Activated CD4-positive, alpha-beta T cell treated with anti-CD3 and anti-CD28 coated beads, Interleukin-2, amount 50 U/mL, for 24 hours (primary cell): ENCODE measurements at places on chromosomes 4 and X.

- no peak for DNase-seq
Observed at GRCh38 chr4:65566473-65566872, 103.8 kb downstream of the EPHA5 start.

- no peak for DNase-seq
Observed at GRCh38 chr4:9953089-9953488, 68.2 kb downstream of the SLC2A9 start.

DNA sequence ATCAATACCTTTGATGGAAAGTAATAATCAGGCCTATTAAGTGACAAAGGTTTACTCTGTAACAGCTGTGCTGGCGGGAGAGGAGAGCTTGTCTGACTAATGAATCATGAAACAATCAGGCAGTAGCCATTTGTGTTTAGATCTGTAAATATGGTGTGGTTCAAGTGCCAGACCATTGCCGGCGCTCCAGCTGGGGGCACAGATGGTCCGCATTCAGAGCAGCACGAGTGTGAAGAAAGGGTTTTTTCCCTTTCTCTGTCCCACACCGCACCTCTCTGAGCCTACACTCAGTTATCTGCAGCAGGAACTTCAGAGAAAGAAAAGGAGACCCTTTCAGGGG lies 111.3 kb upstream of the PAQR3 start:
- DNase-seq, result no peak

GRCh38 chr4:37620176-37620575 lies 66.0 kb downstream of the RELL1 start:
- no peak for DNase-seq

GRCh38 chr4:127782275-127783025 lies at the start of gene HSPA4L:
Gene HSPA4L (plus strand): TSS chr4:127782322. CDS start chr4:127782551, 229 bp downstream.
- DNase-seq, result peak; percentile 20

GRCh38 chr4:108777388-108777787 lies 14.5 kb upstream of the ETNPPL start:
- no peak for DNase-seq

- DNase-seq, result no peak
Observed at GRCh38 chr4:156578713-156579112, 392.9 kb downstream of the PDGFC start.

- no peak for DNase-seq
Observed at GRCh38 chr4:622996-623913, 2.1 kb upstream of the PDE6B start.

DNA sequence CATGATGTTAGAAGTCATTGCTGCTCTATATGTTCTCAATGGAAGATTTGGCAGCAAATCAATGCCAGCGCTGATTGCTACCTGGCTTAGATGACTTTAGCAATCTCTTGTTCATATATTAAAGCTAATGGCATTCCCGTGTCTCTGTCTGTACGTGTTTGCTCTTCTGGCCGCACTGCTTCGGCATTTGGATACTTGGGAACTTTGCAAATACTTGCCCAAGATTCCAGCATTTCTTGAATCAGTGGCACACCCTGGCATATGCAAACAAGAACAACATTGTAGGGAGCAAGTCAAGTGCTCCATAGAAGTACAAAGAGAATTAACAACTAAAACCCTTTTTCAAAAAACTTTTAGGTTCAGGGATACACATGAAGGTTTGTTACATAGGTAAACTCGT lies 128.9 kb upstream of the TMEM164 start:
- no peak for DNase-seq
